ENCODE measurements at places on chromosomes 4 and X.

DNA sequence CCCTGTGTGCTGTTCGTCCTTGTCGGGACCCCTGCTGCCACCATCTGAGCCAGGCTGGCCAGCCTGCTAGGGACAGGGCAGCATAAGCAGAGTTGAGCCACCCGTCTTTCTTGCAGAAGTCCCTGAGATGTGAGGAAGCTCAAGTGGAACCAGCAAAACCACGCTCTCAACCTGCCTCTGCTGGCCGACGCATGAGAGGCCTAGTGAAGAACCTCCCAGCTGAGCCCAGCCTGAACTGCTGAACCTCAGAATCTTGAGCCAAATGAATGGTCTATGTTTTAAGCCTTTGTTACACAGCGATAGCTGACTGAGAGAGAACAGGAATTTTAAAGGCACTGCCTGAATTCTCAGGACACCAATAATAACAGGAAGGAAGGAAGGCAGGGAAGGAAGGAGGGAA is 98.9 kb upstream of the ADRA2C start:
- no peak for DNase-seq

DNA sequence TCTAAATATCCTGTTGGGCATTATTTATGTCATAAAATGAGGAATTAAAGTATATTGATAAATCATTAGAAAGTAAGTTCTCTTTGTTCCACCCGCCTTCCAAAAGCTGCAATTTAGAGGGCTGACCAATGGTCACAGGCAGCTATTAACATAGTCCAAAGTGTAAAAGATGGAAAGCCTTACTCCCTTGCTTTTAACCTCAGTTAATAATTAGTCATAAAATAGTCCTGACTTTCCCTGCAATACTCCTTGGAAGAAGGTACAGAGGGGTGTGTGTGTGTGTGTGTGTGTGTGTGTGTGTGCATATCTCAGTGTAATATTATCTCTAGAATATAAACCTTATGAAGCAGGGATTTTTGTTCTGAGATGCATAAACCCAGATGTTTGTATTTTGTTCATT is 275.4 kb downstream of the FAT4 start:
- DNase-seq = no peak

DNA sequence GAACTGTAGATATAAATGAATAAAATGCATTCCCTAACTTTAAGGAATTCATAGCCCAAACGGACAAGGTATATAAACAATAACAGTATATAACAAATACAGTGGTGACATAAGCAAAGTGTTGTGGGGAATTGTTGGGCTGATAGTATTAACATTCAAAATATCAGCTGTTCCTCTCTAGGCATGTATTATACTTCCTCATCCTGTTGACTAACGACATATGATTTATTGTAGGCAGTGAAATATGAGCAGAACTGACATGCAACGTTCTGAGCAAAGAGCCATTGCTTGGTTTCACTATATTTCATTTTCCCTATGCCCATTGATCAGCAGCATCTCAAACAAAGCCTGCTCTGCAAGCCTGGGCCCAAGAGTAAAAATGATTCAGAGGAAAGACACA is 143.9 kb downstream of the PTCHD1 start:
- no peak for DNase-seq

DNA sequence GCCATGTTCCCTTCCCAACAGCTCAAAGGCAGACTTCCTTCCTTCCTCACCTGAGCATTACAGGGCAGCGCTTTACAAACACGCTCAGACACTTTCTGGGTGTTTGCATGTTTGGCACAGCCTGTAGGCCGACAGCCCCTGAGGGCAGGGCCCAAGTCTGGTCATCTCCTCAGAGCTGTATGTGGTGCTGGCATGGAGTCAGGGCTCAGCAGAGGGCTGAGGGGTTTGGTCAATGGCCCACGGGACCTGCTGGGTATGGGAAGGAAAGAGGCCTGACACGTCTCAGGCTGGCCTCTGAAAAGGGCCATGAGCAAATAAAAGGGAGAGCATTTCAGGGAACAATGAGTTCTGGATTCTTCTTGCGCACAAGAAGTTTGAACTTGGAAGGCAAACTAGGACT is 73.8 kb upstream of the MAP3K15 start:
- no peak for DNase-seq

DNA sequence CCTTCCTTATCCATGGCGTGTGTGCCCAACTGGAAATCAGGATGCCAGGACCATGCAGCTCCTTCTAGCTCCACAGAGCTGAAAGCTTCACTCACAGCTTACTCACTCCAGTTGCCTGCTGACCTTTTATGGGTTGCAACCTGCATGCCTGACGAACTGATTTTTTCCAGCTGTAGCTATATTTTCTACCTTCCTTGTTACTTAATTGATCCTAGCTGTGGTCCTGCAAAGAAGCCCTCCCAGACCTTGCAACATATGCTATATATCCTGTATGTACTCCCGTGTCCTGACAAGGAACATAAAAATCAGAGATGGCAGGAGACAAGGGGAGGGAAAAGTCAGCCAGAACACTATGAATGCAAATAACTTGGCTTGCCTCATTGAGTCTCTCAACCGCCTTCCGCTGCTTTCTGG is 135.3 kb upstream of the LDB2 start:
- DNase-seq = no peak

Data from SK-N-DZ (cell line).